ENCODE measurements at places on chromosomes 7 and 10. TPM values are rescaled to one million over a fixed set of nuclear protein-coding genes. Genes with fewer than 3 reads are reported as not detected.

CPN1 gene
- not detected for total RNA-seq

CPA2 gene
- not detected for total RNA-seq

NPY4R gene
- not detected for total RNA-seq

CDHR1 gene
- 0.29 TPM for total RNA-seq

HMX2 gene
- total RNA-seq, result not detected

PKD2L1 gene
- total RNA-seq, result 0.68 TPM

DNA sequence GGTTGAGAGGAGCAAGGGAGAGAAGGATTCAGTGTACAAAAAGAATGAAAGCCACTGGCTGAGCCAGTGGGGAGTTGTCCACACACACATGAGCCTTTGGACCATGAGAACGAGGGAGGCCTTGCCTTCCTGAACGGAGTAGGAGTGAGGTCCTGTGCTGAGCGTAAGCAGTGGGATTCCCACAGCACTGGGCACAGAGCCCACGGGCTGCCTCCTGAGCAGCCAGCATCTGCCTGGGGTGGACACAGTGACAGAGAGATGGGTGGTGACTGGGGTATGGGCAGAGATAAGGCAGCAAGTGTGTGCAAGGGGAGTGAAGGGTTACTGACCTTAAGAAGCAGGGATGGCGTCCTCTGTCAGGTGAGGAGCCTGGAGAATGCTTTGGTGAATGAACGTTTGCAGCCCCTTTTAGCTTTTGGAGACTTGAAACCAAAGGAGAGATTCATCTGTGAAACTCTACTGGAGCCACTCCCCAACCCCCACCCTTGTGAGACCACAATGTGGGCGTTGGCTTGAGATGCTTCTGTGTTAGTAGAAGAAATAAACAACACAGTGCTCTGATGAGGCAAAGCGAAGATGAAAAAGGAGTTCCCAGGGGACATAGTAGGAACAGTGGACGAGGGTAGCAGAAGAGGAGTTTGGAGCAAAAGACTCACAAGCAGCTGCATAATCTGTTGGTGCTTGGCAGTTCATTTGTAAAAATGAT is 56.5 kb downstream of the FIGNL1 start:
- H3K4me1 ChIP-seq, result peaks cover 92% of the 10 kb centered on the region
- DNase-seq, result peak; percentile 72
- H3K27me3 ChIP-seq, result no peaks in the 10 kb centered on the region
- H3K27ac ChIP-seq, result peak overlapping the region; percentile 92
- H3K36me3 ChIP-seq, result peaks cover 88% of the 10 kb centered on the region

DNA sequence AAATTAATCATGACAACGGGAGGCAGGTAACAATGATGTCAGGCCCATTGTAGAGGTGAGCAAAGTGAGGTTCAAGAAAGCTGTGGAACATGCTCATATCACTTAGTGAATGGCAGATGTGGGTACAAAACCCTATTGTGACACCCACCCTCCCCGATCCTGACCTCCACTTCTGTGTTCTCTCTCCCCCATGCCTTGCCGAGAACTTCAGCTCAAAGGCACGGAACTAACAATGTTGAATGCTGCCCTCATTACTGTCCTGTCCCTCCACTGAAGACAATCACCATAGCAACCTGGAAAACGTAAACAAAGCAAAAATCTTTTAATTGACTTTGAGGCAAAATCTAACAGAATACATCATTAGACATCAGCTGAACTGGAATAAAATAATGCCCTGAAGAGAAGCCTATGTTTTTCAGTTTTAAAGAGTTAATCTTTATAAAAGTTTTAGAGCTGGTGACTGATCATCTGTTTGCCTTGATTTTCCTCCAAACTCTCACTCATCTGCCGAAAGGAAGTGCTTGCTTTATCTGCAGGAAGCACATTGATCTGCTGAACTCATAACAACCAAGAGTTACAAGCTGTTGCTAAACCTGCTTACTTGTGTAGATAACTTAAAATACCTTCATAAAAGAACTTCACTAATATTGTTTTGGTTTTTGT is 133.6 kb downstream of the CUBN start:
- DNase-seq, result no peak
- peaks cover 11% of the 10 kb centered on the region for H3K4me1 ChIP-seq
- H3K27me3 ChIP-seq, result peaks cover 1% of the 10 kb centered on the region
- H3K4me3 ChIP-seq, result no peak overlapping the region

DNA sequence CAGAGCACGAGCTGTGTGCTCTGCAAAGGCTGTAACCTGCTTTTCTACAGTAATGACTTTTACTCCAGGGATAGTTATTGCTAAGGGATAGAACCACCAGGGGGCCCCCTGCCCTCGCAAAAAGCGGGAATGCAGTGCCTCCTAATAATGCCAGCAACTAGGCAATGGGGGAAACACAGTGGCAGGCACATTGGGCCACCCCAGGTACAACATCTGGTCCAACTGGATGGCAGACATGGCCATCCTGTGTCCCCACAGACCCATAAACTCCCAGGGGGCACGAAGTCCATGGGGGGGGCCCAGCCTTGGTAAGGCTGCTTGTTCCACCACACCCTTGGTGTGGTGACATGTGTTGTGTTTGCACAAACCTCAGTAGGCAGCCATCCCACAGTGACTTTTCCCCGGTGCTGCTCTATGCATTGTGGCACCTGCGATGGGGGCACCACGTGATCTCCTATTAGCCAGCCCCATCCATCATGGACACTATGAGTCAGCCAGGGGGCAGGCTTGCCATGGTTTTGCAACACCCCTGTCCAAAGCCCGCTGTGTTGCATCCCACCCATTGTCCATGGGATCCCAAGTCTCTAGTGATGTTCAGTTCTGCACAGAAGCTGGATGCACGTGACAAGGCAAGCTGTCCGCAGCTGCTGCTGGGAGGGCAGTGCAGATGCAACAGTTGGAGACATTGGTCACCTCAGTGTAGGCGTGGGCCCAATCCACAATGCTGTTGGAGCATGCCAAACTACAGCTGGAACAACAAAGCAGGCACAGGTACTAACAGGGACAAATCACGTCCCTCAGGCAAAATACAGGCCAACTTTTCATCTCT is 84.0 kb downstream of the ANLN start:
- peaks cover 27% of the 10 kb centered on the region for H3K4me1 ChIP-seq
- peak; percentile 56 for DNase-seq
- H3K36me3 ChIP-seq, result no peaks in the 10 kb centered on the region
- peak overlapping the region; percentile 50 for H3K27ac ChIP-seq

- H3K36me3 ChIP-seq, result no peaks in the 10 kb centered on the region
- H3K27me3 ChIP-seq, result peaks cover 1% of the 10 kb centered on the region
- DNase-seq, result no peak
- no peaks in the 10 kb centered on the region for H3K4me1 ChIP-seq
- no peak overlapping the region for H3K27ac ChIP-seq
Measured at GRCh38 chr10:131855461-131856401, 45.1 kb upstream of the PPP2R2D start.

- H3K27me3 ChIP-seq, result peaks cover 12% of the 10 kb centered on the region
- no peaks in the 10 kb centered on the region for H3K4me1 ChIP-seq
- H3K36me3 ChIP-seq, result no peaks in the 10 kb centered on the region
- no peak for DNase-seq
Measured at GRCh38 chr10:31657434-31657872, 271.2 kb downstream of the ARHGAP12 start.

DNA sequence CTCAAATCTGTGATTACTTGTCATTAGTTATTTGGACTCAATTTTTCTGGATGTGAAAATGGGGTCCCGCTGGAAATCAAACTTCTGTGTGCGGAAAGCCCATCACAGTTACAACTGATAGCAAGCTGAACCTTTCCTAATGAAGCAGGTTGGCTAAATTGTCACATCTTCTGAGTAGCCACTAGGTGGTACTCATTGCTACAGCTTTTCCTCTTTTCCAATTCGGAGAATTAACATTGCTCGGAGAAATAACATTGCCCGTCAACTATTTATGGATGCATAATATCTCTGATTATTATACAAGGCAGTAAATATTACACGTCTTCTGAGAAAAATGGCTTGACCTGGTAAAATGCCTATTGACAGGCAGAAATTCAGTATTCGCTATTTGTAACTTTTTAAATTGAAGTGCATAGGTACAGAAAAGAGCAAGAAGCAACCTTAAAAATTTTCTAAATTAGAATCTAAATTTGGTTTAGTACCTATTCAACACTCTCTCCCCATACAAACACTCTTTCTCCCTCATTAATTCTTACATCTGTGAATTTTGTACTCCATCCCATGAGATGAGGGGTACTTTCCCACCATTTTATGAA is 17.3 kb upstream of the BLOC1S2 start:
- H3K27ac ChIP-seq, result no peak overlapping the region
- H3K4me1 ChIP-seq, result no peaks in the 10 kb centered on the region

- H3K36me3 ChIP-seq, result peaks cover 9% of the 10 kb centered on the region
- peaks cover 16% of the 10 kb centered on the region for H3K4me1 ChIP-seq
- H3K27me3 ChIP-seq, result no peaks in the 10 kb centered on the region
- H3K27ac ChIP-seq, result no peak overlapping the region
- no peak overlapping the region for H3K4me3 ChIP-seq
- DNase-seq, result no peak
Measured at GRCh38 chr7:27032839-27033238, 63.0 kb downstream of the HOXA1 start.

DNA sequence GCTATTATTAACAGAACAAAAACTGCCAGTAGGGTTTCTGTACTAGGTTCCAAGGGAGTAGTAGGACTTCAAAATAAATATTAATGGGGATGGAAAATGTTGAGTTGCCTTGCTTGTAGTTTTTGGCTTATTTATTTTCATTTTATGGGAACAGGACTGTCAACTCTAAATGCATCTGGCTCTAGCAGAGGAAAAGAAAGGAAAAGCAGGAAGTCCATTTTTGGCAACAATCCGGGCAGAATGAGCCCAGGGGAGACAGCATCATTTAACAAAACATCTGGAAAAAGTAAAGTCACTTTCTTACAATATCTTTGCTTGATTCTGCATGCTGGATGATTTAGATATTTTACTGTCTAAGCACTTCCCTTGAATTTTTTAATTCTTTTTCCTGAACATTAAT is 69.4 kb downstream of the NOC3L start:
- H3K27ac ChIP-seq, result no peak overlapping the region
- H3K27me3 ChIP-seq, result peaks cover 39% of the 10 kb centered on the region
- DNase-seq, result no peak
- H3K36me3 ChIP-seq, result no peaks in the 10 kb centered on the region
- no peaks in the 10 kb centered on the region for H3K4me1 ChIP-seq
- no peak overlapping the region for H3K4me3 ChIP-seq

DNA sequence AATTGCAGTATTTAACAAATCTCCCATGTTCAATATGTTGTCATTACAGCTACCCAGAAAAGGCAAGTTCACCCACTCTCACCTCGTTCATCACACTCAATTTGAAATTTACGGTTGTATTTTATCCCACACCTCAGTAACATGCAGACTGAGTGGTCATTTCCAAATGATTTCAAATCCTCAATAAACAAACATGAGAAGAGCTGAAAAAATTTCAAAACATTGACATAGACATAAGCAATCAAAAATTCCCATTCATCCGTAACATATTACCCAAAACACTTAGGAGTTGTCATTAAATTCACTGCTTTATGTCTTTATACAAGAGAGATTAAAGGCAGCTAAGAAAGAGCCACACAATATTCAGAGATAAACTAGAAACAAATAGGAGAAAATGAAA is 61.7 kb upstream of the NEBL start:
- no peaks in the 10 kb centered on the region for H3K4me1 ChIP-seq
- H3K27me3 ChIP-seq, result no peaks in the 10 kb centered on the region
- H3K36me3 ChIP-seq, result no peaks in the 10 kb centered on the region
- H3K4me3 ChIP-seq, result no peak overlapping the region
- DNase-seq, result no peak
- H3K27ac ChIP-seq, result no peak overlapping the region

DNA sequence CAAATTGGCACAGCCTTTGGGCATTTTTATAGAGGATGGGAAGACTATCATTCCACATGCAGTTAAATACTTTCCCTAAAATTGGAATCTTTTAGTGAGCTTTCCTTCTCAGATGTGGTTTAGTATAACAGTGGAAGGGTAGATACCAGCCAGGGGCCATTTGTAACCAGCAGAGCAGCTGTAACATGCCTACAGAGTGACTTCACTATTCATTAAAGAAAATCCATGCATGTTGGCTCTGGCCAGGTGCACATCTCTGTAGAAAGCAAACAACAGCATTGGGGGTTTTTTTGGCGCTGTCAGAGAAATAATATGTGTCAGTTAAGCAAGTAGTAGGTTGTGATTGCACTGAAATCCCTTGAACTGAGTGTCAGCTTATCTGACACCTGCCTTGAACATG is 115.6 kb downstream of the LHFPL3 start:
- DNase-seq, result no peak
- no peaks in the 10 kb centered on the region for H3K4me1 ChIP-seq
- no peak overlapping the region for H3K4me3 ChIP-seq
- H3K36me3 ChIP-seq, result no peaks in the 10 kb centered on the region
- no peak overlapping the region for H3K27ac ChIP-seq

DNA sequence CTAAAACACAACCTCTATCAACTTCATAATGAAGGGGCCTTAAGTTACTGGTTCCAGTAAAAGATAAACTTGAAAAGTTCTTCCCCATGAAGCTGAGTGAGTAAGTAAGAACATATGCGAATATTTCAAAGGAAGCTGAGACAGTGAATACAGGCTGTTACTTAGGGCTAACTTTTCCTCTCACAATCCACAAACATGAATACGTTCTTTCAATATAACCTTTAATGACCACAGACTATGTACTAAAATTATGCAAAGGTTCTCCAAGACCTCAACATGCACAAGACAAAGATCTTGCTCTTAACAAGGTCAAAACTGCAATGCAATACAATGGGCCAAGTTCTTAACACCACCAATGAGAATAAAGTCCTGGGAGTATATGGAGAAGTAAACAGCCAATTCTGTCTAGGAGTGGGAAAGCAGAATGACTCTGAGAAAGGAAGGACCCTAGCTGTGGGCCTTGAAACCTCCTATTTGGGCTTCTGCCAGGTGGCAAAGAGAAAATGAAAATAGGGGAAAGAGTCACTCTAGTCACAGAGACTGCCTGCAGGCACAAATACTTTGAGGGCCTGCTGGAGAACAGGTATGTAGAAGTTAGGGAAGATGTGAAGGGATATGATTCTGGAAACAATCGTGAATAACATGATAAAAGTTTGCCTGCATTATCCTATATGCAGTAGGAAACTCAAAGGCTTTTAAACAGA is 43.7 kb downstream of the OSBPL3 start:
- H3K27me3 ChIP-seq, result no peaks in the 10 kb centered on the region
- peaks cover 34% of the 10 kb centered on the region for H3K4me1 ChIP-seq
- H3K36me3 ChIP-seq, result peaks cover 51% of the 10 kb centered on the region
- no peak for DNase-seq
- no peak overlapping the region for H3K27ac ChIP-seq

- no peaks in the 10 kb centered on the region for H3K27me3 ChIP-seq
- H3K36me3 ChIP-seq, result no peaks in the 10 kb centered on the region
- H3K4me1 ChIP-seq, result no peaks in the 10 kb centered on the region
- no peak for DNase-seq
Measured at GRCh38 chr7:75658369-75658768, 80.4 kb downstream of the HIP1 start.

DNA sequence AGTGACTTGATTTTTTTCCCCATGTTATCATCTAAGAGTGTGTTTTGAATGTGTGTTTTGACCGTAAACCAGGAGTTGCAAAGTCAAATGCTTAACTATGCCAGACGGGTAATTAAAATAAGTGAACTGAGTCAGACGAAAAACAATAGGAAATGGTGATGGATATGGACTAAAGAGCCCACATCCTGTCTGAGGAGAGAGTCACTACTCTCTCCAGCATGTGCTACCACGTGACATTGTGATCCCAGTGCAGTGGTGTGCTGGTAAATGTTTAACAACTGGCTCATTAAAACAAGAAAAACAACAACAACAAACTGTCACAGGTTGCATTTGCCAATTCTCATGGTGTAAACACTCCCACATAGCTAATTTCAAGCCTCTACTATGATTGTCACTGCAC is 164.3 kb downstream of the SUGCT start:
- peaks cover 11% of the 10 kb centered on the region for H3K4me1 ChIP-seq
- no peaks in the 10 kb centered on the region for H3K27me3 ChIP-seq
- no peaks in the 10 kb centered on the region for H3K36me3 ChIP-seq
- no peak for DNase-seq
- no peak overlapping the region for H3K4me3 ChIP-seq
